ENCODE measurements at places on chromosomes 13 and 19.

- DNase-seq: no peak
These were observed 711 bp downstream of the CILP2 start for GRCh38 chr19:19538785-19539166.

DNA sequence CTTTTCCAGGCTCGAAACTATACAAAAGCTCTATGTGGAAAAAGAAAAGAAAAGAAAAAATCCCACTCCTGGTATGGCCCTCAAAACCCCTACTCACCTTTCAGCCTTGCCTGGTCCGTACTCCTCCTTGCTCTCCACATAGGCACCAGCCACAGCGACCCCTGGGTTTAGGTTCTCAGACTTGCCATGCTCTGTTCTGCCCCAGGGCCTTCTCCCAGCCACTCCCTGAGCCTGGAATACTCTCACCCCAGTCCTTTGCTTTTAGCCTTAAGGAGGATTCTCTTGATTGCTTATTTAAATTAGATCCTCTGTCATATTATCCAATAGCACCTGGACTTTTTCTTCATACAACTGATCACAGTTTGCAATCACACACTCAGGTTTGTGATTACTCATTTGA is 522.5 kb downstream of the DIAPH3 start:
- no peak for DNase-seq

DNA sequence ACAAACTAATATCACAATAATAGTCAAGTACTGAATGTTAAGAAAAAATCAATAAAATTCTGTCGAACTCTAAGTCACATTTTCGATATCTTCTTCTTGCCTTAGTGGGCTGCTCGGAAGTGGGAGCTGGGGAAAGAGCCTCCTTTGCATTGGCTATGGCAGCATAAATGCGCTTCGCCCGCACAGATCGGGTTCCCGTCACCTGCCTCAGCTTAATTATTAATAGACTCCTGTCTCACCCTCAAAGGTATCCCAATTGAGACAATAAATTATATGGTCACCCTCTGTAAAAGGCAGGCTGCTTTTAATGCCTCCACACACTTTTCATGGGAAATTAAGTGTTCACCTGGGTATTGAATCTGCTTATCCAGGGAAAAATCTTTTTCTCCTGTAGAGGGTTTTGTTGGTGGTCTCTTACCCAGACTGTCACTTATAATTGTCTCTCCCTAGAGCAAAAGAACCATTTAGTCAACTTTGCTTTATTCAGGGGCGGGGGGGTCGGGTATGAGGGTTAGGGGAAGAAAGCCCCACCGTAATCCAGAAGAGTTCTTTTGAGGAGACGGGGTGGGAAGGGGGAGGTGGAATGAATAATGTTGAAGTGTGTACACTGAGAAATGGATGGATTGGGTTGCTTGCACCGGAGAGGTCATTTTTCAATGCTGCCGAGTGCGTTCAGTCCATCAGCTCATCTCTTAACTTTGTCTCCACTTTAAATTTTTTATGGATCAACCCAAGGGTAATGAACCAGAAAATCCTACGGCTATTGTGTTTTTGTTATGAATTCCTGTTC is 682.6 kb upstream of the SGCG start:
- no peak for DNase-seq

GRCh38 chr13:31267126-31267784 is 67.5 kb downstream of the B3GLCT start:
- no peak for DNase-seq

DNA sequence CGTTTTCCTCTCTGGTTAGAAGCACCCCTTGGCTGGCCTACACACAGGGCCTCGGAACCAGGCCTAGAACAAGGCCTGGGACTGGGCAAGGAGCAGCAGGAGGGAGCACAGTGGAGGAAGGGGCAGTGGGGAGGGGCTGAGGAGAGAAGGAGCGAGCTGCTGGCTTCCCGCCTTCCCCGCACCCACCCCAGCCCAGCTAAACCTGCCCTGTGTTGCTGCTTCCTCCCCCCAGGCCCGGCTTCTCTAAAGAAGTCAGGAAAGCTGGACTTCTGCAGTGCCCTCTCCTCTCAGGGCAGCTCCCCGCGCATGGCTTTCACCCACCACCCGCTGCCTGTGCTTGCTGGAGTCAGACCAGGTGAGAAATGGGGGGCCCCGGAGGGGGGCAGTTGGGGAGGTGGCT is 24.3 kb downstream of the LYL1 start:
- DNase-seq: no peak

DNA sequence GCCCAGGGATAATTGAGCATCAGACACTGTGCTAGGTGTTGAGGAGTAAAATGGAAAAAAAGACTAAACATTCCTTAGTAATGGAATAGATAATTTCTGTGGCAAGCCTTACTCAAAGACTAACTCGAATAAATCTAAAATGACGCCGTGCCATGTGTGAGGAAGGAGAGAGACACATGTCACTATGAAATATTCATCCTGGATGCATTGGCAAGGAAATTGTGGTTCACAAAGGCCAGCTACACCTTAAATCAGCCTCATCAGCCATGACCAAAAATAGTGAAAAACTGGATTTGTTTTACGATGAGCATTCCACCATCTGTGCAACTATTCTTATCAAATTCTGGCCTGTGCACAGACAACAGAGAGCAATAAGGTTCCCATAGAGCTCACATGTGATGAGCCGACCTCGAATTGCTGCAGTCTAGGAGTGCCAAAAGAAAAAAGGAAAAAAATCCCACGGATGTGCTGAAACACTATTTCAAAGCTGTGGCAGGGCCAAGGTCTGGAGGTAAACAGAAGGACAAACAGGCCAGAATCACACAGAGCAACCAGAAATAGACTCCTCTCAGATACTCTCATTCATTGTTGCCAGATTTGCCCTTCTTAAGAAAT is 505.7 kb downstream of the EFNB2 start:
- no peak for DNase-seq

DNA sequence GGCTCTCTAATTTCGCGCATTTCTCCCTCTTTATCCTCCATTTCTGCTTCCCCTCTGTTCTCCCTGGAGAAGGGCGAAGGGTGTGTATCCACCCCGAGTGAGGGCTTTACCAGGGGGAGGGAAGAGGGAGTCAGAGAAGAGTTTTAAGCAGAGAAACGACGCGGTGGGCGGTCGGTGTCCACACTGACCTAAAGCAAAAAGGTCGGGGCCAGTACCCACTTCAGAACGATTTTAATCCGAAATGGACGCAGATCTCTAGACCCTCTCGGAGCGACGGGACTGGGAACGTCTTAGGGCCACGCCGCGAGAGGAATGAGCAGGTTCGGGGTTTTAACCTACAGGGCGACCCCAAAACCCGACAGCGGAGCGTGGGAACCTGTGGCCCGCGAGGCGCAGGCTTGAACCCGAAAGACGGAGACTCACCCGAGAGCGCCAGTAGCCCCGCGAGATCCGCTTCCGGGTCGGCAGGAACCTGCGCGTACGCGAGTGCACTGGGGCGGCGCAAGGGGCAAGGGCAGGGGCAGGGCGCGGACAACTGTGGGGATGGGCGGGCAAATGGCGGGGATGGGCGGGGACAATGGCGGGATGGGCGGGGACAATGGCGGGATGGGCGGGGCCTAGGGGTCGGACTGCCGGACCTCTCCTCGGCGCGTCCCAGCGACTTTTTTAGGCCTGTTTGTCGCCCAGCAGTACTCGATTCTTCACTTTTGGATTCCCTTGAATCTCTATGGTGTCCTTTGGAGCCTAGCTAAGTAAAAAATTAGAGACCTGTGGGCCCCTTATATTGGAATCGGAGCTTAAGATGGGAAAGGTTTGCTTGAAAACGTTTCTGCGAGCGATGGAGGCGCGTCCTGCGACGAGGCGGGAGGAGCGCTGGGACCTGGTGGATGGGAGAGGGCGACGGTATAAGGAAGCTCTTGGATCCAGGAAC is at the start of gene ZNF677:
TSS of gene ZNF677 (minus strand) at position 463 of the 931 bp plus-strand sequence. CDS start 3,323 bp downstream, outside the sequence.
- DNase-seq: peak; percentile 90

DNA sequence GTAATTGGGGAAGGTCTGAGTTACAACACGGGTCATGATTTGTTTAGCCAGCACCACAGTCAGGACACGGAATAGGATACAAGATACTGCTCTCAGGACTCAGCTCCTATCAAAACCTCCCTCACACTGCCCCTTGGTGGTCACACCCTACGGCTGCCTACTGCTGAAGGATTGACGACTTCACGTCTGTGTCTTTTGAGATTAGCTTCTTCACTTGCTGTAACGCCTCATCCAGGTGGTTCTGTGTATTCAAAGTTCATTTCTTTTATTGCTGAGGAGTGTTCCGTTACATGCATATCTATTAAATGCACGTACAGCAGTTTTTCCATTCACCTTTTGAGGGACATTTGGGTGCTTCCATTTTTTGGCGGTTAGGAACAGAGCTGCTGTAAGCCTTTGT is 46.3 kb downstream of the URI1 start:
- no peak for DNase-seq

DNA sequence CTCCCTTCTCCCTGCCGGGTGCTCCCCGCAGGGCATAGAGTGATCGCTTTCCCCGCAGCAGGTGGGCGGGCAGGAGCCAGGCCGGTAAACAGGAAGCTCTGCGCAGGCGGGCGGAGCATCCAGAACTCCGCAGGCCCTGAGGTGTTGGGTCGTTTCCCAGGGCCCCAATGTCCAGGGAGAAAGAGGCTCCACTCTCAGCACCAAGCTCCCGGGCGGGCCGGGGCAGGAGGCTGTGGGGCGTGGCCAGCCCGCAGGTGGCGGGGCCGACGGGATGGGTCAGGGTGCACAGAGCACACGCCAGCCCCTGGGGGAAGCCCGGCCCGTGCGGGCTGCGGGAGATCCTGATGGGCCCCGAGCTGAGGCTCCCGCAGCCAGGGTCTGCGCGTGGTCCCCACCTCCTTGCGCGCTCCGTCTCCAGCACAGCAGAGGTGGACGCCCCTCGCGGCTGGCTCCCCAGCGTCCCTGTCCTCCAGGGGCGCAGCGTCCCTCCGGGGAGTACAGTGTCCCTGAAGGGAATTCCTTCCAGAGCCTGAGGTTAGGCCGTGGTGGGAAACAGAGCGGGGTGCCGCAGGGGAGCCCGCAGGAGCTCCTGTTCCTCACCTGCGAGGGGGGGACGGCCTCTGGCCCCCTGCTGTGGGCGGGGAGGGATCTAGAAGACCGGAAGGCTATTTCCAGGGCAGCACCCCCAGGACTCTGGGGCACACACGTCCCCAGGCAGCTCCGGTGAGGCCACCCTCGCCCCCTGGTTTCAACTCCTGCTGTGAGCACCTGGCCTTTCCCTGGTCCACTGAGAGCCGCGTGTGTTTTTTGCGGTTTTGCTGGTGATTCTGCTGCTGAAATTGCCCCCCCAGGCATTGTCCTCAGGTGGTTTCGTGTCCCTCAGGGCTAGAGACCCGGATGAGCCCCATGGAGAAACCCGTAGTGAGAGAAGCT is 12.2 kb downstream of the PIP5K1C start:
- DNase-seq: no peak

DNA sequence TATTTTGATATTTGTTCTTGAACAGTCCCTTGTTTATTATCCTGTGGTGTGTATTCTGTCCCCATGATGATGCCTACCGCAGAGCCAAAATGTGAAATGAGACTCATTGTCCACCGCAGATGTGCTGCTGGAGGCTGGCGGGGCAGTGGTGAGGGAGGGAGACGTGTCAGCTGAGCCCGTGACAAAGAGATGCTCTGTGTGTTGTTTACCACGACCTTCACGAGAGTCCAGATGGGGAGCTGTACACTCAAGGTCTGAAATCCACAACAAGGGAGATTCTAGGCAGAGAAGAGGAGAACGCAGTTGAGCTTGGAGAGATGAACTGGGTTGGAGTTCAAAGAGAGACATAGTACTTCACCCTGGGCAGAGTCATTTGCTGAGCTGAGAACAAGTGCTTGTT is 20.8 kb upstream of the AMER2 start:
- DNase-seq: no peak

- peak; percentile 40 for DNase-seq
These were observed 170.3 kb downstream of the PTPRS start for GRCh38 chr19:5170329-5170745.

DNA sequence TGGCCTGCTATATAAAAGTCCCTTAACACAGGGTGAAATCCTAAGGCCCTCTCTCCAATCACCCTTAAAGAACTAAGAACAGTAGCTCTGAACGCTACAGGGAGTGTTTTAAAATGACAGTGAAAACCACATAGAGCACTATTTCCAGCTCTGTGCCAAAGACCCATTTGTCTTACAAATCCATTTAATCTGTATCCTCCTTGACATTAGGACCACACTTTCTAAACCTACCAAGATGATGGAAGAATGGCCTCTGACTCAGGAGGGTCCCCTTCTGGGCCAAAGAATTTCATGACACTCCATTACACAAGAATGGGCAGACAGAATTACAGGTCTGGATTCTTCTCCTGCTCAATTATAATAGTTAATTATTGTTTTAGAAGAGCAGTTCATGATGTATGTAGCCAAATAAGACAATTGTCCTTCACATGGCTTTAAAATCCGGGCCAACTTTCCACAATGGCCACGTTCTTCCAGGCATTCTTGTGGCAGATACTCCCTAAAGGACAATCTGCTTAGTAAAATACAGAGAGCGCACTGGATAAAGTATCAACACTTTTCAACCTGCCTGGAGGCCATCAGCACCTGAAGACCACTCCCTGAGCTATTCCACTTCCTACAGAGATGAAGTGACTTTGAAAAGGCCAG is 61.0 kb downstream of the STK24 start:
- DNase-seq: no peak

DNA sequence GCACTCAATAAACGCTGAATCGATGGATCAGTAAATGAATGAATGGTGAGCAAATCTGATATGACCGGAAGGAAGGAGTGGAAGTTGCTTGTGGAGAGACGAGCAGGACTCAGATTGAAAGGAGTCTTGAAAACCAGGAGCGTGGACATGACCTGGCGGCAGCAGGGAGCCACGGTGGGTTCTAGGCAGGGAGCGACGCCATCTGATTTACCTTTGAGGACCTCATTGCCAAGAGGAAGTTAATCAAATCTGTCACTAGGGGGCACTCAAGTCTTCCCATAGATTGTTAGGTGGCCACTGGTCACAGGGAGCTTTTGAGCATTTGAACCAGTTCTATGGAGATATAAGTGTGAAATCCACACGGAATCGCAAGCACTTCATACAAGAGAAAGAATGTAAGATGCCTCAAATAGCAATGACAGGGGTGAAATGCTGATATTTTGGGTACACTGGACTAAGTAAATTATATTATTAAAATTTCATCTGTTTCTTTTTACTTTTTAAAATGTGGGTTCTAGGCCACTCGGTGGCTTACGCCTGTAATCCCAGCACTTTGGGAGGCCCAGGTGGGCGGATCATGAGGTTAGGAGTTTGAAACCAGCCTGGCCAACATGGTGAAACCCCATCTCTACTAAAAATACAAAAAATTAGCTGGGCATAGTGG is 9.2 kb upstream of the FBN3 start:
- DNase-seq: peak; percentile 91

DNA sequence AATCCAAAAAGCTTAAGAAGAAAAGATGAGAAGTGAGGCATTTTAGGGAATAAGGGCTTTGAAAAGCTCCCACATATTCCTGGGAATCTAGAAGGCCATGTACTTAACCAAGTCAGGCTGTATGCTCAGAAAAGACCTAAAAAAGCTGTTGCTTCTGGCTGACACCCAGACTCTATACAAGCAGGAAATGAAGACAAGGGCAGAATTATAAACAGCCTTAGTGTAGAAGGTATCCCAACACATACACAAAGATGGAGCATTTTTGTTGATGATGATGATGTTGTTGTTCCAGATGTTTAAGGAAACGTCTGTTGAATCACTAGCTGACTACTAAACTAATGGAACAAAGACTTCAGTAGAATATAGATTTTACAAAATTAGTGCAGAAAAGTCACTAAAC is 26.1 kb upstream of the N4BP2L1 start:
- no peak for DNase-seq

GRCh38 chr19:55552206-55552605 is 6.9 kb upstream of the SBK3 start:
- DNase-seq: no peak

All from suppressor macrophage treated with lipopolysaccharide for 4 hours (primary cell).